ENCODE measurements at places on chromosomes 16 and 17. TPM values are rescaled to one million over a fixed set of nuclear protein-coding genes. Genes with fewer than 3 reads are reported as not detected.

- H3K27ac ChIP-seq = no peak overlapping the region
- no peaks in the 10 kb centered on the region for H3K27me3 ChIP-seq
- H3K4me3 ChIP-seq = no peak overlapping the region
- no peaks in the 10 kb centered on the region for H3K36me3 ChIP-seq
- H3K4me1 ChIP-seq = no peaks in the 10 kb centered on the region
Observed at GRCh38 chr16:51374790-51375189, 223.7 kb upstream of the SALL1 start.

- H3K27ac ChIP-seq = no peak overlapping the region
- H3K4me3 ChIP-seq = no peak overlapping the region
- H3K36me3 ChIP-seq = no peaks in the 10 kb centered on the region
Observed at GRCh38 chr16:2787961-2788360, 601 bp upstream of the PRSS33 start.

DNA sequence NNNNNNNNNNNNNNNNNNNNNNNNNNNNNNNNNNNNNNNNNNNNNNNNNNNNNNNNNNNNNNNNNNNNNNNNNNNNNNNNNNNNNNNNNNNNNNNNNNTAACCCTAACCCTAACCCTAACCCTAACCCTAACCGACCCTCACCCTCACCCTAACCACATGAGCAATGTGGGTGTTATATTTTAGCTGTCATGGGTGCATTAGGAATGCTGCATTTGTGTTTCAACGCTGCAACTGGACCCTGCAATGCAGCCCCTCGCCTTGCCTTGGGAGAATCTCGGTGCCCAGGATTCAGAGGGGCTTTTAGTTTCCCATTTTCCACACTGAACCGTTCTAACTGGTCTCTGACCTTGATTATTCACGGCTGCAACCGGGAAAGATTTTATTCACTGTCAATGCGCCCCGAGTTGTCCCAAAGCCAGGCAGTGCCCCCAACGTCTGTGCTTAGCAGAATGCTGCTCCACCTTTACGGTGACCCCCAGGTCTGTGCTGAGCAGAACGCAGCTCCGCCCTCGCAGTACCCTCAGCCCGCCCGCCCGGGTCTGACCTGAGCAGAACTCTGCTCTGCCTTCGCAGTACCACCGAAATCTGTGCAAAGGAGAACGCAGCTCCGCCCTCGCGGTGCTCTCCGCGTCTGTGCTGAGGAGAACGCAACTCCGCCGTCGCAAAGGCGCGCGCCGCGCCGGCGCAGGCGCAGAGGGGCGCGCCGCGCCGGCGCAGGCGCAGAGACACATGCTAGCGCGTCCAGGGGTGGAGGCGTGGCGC is 43.3 kb downstream of the POLR3K start:
- H3K4me1 ChIP-seq = no peaks in the 10 kb centered on the region
- peak; percentile 59 for DNase-seq
- no peak overlapping the region for H3K27ac ChIP-seq
- H3K36me3 ChIP-seq = no peaks in the 10 kb centered on the region
- H3K27me3 ChIP-seq = no peaks in the 10 kb centered on the region

- H3K27ac ChIP-seq = peak overlapping the region; percentile 88
- peaks cover 92% of the 10 kb centered on the region for H3K4me1 ChIP-seq
- H3K27me3 ChIP-seq = no peaks in the 10 kb centered on the region
- peaks cover 4% of the 10 kb centered on the region for H3K36me3 ChIP-seq
- peak overlapping the region; percentile 4 for H3K4me3 ChIP-seq
Observed at GRCh38 chr17:77433385-77434135, 292.8 kb downstream of the SEC14L1 start.

DNA sequence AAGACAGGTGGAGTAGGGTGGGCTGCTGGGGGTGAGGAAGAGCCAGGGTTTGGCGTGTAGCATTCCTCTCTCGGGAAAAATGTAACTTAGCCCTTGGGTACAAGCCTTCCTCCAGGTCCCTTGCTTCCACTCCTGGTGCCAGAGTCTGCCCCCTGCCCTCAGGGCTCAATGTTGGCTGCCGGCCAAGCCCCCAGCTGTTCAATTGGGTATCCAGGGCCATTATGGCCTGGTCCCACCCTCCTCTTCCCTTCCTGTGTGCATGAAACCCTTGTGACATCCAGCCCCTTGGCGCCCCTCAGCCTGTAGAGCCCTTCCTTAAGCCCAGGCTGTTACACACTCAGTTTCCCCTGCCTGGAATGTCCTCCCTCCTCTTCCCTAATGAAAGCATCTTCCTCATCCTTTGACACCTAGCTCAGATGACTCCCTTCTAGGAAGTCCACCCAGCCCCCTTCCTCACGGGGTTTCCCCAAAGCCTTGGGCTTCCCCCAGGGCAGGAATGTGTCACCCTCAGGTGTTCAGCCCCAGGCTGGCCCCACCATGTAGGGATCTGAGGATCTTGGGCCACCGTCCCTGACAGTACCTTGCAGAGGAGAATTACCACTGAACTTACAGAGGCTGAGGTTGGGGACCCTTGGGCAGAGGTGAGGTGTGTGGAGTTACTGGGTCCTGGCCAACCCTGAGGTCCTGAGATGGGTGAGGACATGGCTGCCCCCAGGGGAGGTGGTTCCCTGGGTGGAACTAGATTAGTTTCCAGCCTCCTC is 30.0 kb downstream of the B9D1 start:
- peaks cover 18% of the 10 kb centered on the region for H3K4me1 ChIP-seq
- peaks cover 60% of the 10 kb centered on the region for H3K36me3 ChIP-seq

DNA sequence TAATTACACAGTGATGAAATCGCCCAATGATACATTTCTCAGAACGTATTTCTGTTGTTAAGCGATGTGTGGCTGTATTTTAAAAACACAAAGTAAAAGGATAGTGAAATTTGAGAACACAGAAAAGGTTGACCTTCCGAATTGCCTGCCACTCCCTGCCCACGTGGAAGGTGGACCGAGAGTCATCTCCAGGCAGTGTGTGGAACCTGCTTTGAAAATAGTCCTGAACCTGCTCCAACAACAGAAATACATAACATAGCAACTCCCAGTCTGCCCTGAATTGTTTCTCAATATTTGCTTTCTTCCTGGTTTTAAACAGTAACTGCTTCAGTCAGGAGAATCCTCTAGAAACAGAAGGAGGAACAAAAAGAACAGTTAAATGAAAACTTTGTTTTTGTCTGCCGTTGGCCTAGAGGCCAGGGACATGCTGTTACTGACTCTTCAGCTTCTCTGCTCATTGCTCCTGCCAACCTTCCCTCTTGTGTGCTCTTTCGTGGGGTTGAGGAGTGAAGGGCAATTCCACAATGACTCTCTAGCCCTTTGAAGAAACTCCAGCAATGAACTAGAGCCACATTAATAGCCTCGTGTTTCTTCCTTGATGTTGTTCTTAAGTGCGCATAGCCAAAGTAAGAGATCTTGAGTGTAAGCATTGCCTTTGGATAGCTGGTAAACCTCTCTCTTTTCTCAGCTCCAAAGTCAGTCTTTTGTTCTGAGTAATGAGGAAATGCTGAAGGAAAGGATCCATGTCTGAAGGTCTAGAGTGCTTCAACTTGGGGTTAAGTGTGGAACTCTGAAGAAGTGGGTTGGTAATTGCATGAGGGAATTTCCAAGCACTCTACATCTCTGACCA is 452.5 kb upstream of the CCL2 start:
- no peaks in the 10 kb centered on the region for H3K36me3 ChIP-seq
- H3K27ac ChIP-seq = no peak overlapping the region
- H3K27me3 ChIP-seq = no peaks in the 10 kb centered on the region

DNA sequence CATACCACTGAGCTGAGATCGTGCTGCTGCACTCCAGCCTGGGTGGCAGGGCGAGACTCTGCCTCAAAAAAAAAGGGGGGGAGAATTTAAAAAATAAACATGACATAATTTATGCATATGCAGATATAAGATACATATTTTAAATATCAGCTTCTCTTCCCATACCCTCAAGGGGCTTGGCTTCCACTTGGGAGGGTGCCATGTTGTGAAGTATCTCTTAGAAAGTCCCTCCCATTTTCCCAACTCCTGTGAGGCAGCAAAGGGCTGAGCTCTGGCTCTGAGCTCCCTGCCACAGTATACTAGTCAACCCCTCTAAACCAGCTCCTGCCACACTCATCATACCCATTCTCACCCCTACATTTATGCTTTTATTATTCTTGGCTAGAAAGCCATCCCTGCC is 39.4 kb downstream of the MYH11 start:
- H3K4me3 ChIP-seq = no peak overlapping the region
- H3K27ac ChIP-seq = no peak overlapping the region
- DNase-seq = no peak
- H3K4me1 ChIP-seq = no peaks in the 10 kb centered on the region
- H3K36me3 ChIP-seq = no peaks in the 10 kb centered on the region

DNA sequence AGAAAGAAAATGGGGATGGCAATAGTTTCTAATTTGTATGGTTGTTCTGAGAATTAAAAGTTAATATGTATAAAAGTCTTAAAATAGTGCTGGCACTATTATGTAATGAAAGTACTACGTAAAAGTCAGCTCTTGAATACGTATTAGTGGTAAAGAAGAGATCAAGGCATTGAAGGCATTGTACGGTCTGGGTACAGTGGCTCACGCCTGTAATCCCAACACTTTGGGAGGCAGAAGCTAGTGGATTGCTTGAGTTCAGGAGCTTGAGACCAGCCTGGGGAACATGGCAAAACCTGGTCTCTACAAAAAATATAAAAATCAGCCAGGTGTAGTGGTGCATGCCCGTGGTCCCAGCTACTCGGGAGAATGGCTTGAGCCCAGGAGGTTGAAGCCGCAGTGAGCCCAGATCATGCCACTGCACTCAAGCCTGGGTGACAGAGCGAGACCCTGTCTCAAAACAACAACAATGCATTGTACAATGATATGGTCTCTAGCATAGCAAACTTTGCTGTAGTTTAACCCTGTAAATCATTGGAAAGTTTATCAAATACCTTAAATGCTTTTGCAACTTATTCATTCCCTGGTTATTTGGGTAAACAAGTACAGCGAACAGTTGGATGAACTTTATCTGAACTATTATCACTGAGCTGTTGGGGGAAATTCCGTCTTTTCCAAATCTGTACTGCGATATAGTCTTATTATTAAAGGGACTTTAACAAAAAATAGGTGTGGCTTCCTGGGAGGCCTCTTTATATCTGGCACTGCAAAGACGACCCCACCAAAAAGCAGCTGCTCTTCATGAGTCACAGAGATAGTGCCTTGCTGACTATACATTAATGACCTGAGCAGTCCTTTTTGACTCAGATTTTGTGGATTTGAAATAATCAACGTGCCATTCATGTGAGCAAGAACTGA is 73.6 kb downstream of the GPRC5B start:
- H3K27ac ChIP-seq = peak overlapping the region; percentile 65
- no peak overlapping the region for H3K4me3 ChIP-seq
- H3K4me1 ChIP-seq = peaks cover 16% of the 10 kb centered on the region
- H3K36me3 ChIP-seq = no peaks in the 10 kb centered on the region
- DNase-seq = peak; percentile 82
- H3K27me3 ChIP-seq = no peaks in the 10 kb centered on the region

The ABCA8 gene
- total RNA-seq = 31.6 TPM

The KRTAP3-1 gene
- not detected for total RNA-seq

The CD300LB gene
- total RNA-seq = 0.04 TPM
